Astrocyte of the hippocampus (primary cell): ENCODE measurements at places on chromosomes 11 and 22.
A peak's percentile ranks its signal among the peaks of the same experiment; 100 is the strongest.

GRCh38 chr11:109422870-109423465 is 978 bp downstream of the C11orf87 start:
- DNase-seq: peak; percentile 70

DNA sequence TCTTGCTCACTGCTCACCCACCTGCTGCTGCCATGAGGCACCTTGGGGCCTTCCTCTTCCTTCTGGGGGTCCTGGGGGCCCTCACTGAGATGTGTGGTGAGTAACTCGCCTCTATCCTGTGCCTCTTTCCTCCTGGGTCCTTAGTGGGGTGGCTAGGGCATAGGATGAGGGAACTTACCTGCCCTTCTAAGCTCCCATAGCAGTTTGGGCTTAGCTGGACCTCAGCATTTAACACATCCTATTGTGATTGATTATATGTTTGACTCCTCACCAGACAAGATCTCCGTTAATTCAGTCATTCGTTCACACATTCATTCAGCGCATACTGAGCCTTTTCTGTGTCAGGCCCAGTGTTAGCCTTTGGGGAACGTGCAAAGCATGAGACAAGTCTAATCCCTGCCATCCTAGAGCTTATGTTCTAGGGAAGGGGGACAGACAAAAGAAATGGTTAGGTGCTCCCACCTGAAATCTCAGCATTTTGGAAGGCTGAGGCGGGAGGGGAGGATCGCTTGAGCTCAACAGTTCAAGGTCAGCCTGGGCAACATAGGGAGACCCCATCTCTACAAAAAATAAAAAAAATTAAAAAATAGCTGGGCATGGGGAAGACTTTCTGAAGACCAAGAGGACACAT is 441 bp downstream of the TCN2 start:
- DNase-seq: no peak

DNA sequence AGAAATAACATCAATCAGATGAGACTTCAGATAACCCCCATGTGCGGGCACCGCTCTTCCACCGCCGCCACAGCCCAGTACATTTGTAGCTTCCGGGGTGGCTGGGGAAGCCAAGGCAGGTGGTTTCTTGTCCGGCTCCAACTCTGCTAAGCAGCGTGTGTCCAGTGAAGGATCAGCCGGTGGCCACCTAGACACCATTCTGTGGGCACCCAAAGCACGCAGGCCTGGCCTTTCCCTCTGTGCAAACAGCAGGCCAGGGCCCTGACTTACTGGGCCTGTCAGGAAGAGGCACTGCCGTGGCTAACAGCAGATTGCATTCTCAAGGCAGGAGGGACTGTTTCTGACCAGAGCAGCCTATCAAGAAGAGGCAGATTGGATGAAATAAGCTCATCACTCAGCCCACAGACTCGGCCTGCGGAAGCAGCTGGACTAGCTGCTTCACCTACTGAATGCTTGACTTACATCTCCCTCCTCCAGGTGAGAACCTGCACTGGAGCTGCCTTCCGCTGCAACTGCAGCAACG is 74.8 kb downstream of the ETS1 start:
- no peak for DNase-seq

GRCh38 chr11:12276831-12277475 is 100.4 kb upstream of the PARVA start:
- no peak for DNase-seq

- DNase-seq: no peak
Measured at GRCh38 chr11:69883292-69884255, 64.4 kb upstream of the FGF3 start.

- DNase-seq: no peak
Measured at GRCh38 chr11:74280494-74280893, 30.9 kb downstream of the P4HA3 start.

DNA sequence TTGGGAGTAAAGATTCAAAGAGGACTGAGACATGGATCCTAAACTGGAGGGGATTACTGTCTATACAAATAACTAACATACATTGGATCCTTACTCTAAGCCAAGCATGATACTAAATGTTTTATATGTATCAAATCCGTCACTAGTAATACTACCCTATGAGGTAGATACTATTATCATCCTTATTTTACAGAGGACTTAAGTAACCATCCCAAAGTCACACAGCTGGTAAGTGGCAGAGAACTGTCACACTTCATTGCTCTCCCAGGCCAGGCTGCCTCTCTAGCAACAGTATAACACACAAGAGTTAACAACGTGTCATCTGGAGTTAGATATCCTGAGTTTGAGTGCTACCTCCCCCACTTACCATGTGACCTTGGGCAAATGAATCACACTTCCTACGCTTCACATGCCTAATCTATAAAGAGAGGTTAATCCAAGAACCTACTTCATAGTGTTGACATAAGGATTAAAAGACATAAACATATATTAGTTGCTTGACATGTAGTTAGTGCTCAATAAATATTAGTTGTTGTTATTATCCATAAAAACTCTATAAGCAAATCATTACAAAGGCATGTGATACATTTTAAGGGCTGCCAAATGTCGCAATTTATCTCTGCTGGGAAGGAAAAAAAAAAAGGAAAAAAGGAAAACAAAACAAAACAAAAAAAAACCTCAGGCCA is 33.8 kb upstream of the SPON1 start:
- DNase-seq: peak; percentile 9

DNA sequence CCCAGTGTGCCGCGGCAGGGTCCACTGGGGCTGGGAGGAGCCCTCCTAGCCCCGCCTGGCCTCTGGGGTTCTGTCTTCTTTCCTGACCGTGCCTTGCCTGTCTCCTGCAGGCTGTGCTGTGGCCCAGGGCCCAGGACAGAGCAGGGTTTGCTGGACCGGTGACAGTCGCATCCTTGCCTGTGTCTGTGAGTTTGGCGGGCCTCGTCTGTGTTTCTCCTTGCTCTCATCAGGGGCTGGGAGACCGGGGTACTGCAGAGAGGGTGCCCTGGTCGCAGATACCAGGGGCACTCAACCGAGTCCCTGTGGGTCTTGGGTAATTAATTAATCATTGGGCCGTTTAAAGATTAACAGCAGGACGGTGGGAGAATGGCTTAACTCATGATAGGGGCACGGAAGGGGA is 29.9 kb downstream of the RPL3 start:
- no peak for DNase-seq

- DNase-seq: no peak
Measured at GRCh38 chr11:119932828-119933562, 204.0 kb upstream of the NECTIN1 start.

DNA sequence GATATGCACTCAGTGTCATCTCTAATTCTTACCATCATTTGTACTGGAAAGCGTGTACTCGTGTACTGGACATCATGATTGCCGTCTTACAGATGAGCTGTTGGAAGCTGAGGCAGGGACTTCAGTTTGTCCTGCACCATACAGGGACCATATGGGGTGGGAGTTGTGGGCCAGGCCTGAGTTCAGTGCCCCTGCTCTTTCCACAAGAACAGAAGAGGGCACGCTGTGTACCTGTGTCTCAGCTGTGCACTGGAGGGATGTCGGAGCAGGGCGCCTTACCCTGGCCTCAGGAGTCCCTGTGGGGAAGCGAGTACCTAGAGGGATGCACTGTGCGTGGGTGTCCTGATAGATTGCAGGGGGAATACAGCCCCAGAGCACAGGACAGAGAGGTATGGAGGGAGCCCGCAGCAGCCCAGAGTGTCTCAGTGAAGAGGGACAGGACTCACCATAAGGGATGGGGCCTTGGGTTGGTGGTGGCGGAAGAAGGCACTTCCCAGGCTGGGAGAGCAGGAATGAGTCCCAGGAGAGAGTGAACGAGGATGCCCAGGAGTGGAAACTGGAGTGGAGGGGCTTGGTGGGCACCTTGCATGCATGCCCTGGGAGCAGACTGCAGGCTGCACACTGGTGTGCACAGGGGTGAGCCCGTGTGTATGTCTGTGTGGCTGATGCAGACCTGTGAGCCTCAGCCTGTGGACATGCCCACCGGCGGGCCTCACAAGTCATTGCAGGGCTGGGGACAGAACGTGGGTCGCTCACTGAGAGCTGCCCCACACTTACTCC is 329.7 kb downstream of the TBC1D22A start:
- no peak for DNase-seq

GRCh38 chr11:129213261-129213660 is 21.1 kb upstream of the ARHGAP32 start:
- no peak for DNase-seq

DNA sequence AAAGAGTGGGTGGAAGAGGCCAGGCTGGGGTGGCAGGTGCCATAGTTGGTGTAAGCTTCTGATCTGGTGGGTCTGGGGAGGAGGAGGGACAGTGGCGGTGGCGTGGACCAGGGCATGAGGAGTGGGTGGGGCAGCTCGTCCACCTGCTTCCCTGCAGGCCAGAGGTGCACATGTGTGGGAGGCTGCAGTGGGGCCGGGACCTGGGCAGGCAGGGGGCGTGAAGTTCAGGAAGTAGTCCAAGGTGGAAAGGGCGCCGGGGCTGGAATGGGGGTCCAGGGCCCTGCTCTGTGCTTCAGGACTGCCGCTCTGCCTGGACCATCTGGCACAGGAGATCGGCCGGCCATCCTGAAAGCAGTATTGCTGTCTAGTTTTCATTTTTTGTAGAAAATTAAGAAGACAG is 15.9 kb downstream of the RIBC2 start:
- DNase-seq: no peak
